Stimulated activated CD8-positive, alpha-beta memory T cell treated with anti-CD3 and anti-CD28 coated beads, Interleukin-12 subunit alpha, Interleukin-12 subunit beta, amount 100 ng/mL, for 4 hours (primary cell): ENCODE measurements at places on chromosomes 13 and 19.

- DNase-seq = peak; percentile 59
These were observed 61.9 kb upstream of the ATP12A start for GRCh38 chr13:24618011-24618955.

GRCh38 chr19:10625003-10625761 is at the start of gene SLC44A2:
Gene SLC44A2 (plus strand): TSS chr19:10625553. CDS start chr19:10625634, 81 bp downstream.
- no peak for DNase-seq

DNA sequence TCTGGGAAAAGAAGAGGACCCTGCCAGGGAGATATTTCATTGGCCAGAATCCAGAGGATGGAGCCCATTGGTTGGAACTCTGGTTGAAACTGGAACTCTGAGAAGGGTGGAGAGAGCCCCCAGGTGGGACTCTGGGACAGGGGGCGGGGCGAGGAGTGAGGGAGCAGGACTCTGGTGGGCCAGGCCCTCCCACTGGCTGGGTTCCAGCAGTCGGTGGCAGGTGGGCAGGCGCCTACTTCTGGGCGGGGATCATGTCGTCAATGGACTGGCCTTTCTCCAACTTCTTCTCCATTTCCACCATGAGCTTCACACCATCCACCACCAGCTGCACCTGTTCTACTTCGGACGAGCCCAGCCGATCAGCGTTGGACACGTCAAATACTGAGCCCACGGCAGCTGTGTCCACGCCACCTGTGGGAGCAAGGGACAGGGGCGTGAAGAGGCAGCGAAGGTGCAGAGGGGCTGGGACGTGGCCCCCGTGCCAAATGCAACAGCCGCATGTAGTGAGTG is 16.1 kb downstream of the CKM start:
- no peak for DNase-seq

DNA sequence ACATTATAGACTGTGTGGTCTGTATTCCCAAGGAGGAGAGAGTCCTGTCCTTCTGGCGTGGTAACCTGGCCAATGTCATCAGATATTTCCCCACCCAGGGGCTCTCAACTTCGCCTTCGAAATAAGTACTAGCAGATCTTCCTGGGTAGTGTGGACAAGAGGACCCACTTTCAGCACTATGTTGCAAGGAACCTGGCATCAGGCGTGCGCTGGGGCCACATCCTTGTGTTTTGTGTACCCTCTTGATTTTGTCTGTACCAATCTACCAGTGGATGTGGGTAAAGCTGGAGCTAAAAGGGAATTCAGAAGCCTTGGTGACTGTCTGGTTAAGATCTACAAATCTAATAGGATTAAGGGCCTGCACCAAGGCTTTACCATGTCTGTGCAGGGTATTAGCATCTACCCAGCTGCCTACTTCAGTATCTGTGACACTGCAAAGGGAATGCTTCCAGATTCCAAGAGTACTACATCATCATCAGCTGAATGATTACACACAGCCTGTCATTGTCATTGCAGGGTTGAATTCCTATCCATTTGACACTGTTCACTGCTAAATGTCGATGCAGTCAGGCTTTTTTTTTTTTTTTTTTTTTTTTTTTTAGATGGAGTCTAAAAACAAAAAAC is 148.0 kb downstream of the PRR20E start:
- DNase-seq = no peak

DNA sequence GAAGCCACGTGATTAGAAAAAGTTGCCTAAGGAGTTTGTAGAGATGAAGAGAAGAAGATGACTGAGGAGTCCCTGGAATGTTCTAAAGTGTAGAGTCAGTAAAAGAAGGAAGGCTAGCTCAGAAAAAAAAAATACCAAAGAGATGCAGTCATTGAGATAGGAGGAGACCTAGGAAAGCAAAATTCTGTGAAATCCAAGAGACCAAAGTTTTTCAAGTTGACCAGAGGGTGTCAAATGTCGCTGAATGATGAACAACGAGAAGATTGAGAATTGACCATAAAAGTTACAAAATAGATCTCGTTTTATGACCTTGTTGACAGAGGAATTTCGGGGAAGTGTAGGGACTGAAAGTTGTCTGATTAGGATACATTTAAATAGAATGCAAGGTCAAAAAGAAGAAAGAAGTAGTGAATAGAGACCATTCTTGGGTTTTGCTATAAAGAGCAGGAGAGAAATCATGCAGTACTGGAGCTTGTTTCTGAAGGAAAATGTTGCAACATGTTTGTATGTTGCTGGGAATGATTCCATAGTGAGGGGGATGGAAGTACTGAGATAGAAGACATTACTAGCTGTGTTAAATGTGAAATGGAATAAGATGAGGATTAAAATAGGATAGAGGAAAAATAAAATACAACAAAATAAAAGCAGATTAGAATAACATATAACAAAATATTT is 30.2 kb upstream of the HTR2A start:
- no peak for DNase-seq

DNA sequence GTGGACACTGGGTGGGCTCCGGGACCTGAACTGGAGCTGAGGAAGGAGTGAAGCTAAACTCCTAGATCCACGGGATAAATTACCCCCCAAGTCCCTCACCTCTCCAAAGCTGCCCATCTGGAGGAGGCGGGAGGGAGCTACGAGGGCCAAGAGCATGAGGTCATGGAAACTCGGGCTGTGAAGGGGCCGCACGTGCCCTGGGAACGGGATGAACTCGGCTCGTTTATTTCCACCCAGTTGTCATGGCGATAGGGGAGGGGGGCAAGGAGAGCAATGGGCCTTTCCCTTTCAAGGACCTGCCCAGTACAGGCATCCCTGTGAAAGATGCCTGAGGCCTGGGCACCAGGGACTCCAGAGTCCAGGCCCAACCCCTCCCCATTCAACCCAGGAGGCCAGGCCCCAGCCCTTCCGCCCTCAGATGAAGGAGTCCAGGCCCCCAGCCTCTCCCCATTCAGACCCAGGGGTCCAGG is 3.8 kb downstream of the PPP1R12C start:
- DNase-seq = no peak

DNA sequence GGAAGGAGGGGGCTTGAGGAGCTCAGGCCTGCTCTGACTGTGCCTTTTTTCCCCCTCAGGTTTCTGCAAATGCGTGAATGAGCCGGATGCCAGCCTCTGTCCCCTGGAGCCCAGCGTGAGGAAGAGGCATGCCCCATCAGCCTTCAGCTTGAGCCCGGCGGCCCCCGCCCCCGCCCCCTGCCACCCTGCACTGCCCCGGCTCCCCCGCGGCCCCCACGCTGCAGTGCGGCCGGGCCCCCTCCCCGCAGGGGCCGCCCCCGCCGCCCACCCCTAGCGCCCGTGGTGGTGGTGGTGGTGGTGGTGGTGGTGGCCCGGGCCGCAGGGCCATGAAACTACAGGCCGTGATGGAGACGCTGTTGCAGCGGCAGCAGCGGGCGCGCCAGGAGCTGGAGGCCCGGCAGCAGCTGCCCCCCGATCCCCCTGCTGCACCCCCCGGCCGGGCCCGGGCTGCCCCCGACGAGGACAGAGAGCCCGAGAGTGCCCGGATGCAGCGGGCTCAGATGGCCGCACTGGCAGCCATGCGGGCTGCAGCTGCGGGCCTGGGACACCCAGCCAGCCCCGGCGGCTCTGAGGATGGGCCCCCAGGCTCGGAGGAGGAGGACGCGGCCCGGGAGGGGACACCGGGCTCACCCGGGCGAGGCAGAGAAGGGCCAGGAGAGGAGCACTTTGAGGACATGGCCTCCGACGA is 3.5 kb downstream of the ARID3A start:
- no peak for DNase-seq
